ENCODE measurements at places on chromosomes 7 and 10. TPM values are rescaled to one million over a fixed set of nuclear protein-coding genes. Genes with fewer than 3 reads are reported as not detected.

DNA sequence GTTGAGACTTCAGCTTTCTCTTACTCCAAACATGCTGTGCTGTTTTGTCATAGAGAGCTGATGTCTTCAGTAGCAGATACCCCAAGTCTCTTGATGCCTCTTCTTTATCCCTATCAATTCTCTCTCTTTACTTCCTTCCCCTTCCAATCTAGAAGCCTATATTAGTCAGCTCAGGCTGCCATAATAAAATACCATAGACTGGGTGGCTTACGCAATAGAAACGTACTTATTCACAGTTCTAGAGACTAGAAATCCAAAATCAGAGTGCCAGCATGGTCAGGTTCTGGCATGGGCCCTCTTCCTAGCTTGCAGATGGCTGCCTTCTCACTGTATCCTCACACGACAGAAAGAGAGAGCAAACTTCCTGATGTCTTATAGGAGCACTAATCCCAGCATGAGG is 9.0 kb upstream of the GARS1 start:
- DNase-seq, result no peak

DNA sequence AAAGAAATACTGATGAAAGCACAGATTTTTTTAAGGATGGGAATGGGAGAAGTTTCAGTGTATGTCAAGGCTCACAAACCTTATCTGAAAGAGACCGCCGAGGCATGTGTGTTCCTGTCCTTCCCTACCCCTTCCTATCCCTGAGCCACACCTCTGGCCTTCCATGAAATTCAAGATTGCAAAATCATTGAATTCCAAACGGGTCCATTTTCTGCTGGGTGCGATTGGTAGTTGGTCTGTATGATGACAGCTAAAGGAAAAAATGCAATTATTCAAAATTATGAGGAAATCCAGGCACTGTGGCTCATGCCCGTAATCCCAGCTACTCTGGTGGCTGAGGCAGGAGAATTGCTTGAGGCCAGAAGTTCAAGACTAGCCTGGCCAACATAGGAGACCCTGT is 170.1 kb downstream of the ARHGAP12 start:
- no peak for DNase-seq

DNA sequence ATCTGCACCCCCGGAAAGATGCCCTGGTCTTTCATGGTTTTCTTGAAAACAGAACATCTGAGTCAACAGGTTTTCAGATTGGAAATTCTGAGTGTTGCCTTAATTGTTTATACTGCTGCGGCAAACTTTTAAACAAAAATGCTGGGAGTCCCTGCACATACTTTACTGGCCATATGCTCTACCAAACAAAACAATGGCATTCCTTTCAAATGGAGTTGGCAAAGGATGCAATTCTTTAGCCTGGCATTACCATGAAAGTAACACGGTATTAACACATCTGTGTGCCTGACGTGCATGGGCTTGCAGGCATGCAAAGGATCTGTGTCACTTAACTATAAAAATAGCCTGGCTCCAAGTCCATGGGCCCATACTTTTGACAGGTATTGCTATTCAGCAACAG is 4.2 kb downstream of the INHBA start:
- no peak for DNase-seq

ADRB1 gene
- polyA plus RNA-seq, result 0.06 TPM

- DNase-seq, result no peak
These were observed 23.6 kb downstream of the RBM20 start for GRCh38 chr10:110667620-110668343.
